ENCODE measurements at places on chromosomes 2 and 18. TPM values are rescaled to one million over a fixed set of nuclear protein-coding genes. Genes with fewer than 3 reads are reported as not detected.

DNA sequence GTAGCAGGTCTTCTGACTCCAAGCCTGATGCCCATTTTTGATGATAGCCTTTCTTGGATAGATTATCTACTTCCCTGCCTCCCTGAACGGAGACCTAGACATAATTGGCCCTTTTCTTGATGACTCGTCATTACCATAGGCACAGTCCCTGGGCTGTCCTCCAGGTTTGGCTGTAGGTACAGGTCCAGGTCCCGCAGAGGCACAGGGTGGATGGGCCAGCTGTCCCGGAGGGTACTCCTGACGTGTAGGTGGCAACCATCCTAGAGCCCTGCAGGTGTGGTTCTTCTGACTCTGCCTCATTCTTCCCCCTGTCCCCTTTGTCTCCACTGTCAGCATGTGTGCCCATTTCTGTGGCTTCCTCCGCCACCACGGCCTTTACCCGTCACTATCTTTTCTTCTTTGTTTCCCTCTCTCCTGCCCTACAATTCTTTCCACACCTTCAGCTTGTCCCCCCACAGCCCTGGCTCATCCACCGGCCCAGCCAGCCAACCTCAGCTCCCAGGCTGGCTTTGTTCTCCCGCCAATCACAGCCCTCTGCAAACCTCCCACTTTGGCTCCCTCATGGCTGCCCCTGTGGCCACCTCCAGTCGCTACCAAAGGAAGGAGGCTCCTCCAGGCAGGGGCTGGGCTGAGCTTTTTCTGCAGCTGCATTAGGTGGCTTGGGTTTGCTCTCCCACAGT is 102.8 kb downstream of the SMAD7 start:
- DNase-seq, result no peak

Gene CHCHD5
- total RNA-seq, result 36.6 TPM

DNA sequence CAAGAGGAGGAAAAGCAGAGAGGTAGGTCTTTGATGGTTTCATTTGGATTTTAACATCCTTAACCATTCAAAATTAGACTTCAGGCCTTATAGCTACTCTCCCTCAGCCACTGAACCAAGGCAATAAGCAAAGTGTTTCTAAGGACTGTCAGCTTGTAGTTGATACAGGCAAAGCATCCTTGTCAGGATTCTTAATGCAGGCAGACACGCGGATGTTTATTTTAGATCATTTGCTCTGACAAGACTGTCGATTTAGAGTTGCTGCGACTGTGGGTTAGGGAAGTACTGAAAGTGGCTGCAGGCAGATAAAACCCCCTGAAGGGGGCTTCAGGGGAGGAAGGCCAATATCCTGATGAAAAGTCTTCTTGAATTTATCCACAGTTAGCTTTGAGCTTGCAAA is 46.6 kb downstream of the CDH20 start:
- DNase-seq, result no peak

Gene IGFBP5
- total RNA-seq, result not detected

DNA sequence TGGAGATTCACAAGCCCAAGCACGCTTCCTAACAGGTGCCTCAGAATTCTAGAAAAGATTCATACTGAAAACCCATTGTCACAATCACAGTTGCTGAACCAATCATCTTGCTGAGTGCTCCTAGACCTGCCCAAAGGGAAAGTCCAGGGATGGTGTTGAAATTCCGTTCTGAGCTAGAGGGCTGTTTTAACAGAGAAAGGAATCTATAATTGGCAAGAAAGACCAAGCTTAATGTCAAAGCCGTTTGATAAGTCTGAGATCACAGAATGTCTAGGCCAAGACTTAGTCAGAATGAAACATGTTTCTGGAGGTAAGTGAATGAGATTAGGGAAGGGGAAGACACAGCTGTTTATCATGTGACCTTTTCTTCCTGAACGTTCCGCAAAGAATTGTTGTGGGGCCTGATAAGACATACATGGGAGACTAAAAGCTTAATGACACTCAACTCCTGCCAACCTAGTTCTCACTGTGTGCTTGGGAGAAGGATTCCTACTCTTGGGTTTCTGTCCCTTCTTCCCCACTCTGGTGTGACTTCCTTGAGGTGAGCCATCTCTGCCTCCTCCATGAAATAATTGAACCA is 27.5 kb downstream of the PMAIP1 start:
- no peak for DNase-seq
